Activated CD4-positive, alpha-beta T cell treated with anti-CD3 and anti-CD28 coated beads for 36 hours (primary cell): ENCODE measurements at places on chromosomes 16 and 17. TPM values are rescaled to one million over a fixed set of nuclear protein-coding genes. Genes with fewer than 3 reads are reported as not detected.
A peak's percentile ranks its signal among the peaks of the same experiment; 100 is the strongest.

Gene FOXJ1
- total RNA-seq, result 0.53 TPM

Gene HOXB7
- total RNA-seq, result 0.30 TPM

Gene OR4D1
- 0.27 TPM for total RNA-seq

Gene ABCA8
- total RNA-seq, result not detected

Gene WNT3
- 0.12 TPM for total RNA-seq

Gene MFAP4
- total RNA-seq, result not detected

Gene FAM171A2
- total RNA-seq, result 0.18 TPM

Gene NDUFAB1
- 158 TPM for total RNA-seq

Gene PTX4
- not detected for total RNA-seq

Gene JPH3
- total RNA-seq, result 0.14 TPM

Gene GSG1L
- total RNA-seq, result not detected

Gene CCT6B
- 1.6 TPM for total RNA-seq

Gene RNF112
- total RNA-seq, result 0.26 TPM

Gene JUP
- 0.34 TPM for total RNA-seq

DNA sequence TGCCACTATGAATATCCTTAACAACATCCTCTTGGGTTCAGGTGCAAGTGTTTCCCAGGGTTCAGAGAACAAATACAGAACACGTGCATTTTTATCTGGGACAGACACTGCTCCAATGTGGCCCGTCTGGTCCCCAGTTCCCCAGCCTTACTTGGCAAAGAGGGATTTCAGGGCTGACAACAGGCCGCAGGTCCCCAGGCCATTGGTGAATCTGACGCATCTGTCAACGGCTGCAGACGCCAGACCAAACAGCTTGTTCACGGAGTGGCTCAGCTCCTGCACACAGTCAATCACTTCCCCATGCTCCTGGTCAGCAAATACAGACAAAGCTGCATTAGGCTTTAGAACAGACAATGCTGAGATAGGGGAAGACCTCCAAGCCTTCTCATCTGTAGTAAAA, 36.2 kb downstream of the COG7 start:
- no peak overlapping the region for H3K27ac ChIP-seq
- peaks cover 6% of the 10 kb centered on the region for H3K36me3 ChIP-seq
- no peaks in the 10 kb centered on the region for H3K4me1 ChIP-seq
- no peaks in the 10 kb centered on the region for H3K27me3 ChIP-seq
- H3K4me3 ChIP-seq, result no peak overlapping the region
- DNase-seq, result no peak

DNA sequence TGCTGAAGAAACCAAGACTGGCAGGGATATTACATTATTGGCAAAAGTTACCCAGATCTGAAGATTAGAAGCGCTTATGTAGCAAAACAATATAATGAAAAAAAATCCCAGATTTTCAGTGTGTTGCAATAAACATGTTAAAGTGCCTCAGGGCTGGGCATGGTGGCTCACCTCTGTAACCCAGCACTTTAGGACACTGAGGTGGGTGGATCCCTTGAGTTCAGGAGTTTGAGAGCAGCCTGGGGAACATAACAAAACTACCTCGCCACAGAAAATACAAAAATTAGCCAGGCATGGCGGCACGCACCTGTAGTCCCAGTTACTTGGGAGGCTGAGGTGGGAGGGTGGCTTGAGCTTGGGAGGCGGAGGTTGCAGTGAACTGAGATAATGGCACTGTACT, 6.8 kb downstream of the ZNF207 start:
- H3K4me1 ChIP-seq, result peaks cover 56% of the 10 kb centered on the region
- H3K27me3 ChIP-seq, result no peaks in the 10 kb centered on the region
- no peak for DNase-seq

DNA sequence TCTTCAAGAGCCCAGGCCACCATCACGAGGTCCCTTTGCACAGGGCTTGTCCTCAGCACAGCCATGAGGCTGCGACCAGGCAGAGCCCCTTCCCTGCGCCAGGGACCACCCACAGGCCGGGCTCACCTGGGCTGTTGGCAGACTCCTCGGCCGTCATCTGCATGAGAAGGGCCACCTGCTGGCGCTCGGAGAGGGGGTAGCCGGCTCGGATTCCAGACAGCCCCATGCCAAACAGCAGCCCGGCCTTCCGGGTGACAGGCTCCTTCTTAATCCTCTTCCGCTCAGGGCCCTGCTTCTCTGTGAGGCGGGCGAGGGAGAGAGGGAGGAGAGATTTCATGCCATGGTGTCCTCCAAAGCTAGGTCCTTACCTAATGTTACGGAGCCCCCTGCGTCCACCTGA, 73.4 kb downstream of the ZNF778 start:
- no peaks in the 10 kb centered on the region for H3K27me3 ChIP-seq
- peaks cover 3% of the 10 kb centered on the region for H3K4me1 ChIP-seq
- no peak overlapping the region for H3K4me3 ChIP-seq
- DNase-seq, result no peak

- H3K36me3 ChIP-seq, result peaks cover 17% of the 10 kb centered on the region
- no peaks in the 10 kb centered on the region for H3K27me3 ChIP-seq
- peaks cover 81% of the 10 kb centered on the region for H3K4me1 ChIP-seq
- H3K27ac ChIP-seq, result no peak overlapping the region
- DNase-seq, result no peak
- H3K4me3 ChIP-seq, result no peak overlapping the region
Measured at GRCh38 chr16:74562117-74562516, 44.8 kb downstream of the GLG1 start.

GRCh38 chr17:28078341-28079229, 36.1 kb downstream of the NLK start:
- no peak for DNase-seq
- no peaks in the 10 kb centered on the region for H3K27me3 ChIP-seq
- no peaks in the 10 kb centered on the region for H3K36me3 ChIP-seq
- H3K27ac ChIP-seq, result no peak overlapping the region
- peaks cover 44% of the 10 kb centered on the region for H3K4me1 ChIP-seq
- no peak overlapping the region for H3K4me3 ChIP-seq

DNA sequence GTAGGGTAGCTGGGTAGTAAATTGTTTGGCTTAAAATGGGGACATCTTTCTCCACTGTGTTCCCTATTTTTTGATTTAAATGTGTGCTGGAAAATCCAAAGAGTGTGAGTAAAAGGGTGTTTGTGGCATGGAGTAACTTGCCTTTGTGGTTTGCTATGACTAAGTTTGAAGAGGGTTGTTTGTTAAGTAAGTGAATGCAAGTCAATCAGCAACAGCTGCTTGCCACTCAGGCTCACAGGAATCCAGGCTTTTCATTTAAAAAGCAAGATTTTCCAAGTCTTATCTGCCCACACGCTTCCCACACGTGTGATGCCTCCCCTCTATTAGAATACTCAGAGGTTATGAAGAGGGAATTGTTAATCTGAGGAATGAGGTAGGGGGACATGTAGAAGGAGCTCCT, 847.7 kb upstream of the RBFOX1 start:
- H3K36me3 ChIP-seq, result no peaks in the 10 kb centered on the region
- H3K27ac ChIP-seq, result no peak overlapping the region
- peaks cover 20% of the 10 kb centered on the region for H3K27me3 ChIP-seq
- no peak for DNase-seq

DNA sequence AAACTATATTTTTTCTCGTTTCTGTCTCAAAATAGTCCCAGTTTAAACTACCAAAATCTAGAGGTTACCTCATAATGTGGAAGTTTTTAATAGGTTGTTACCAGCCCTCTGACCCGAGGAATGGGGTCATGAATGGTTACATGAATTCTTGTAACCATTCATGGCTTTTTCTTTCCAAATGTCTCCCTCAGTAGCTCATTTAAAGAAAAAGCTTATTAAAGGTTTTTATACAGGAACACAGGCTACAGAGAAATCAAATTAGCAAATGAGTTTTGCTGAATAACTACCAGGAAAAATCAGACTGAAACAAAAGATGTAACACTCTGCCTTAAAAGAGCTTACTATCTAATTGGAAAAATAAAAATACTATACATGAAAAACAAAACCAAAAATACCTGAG, 63.4 kb downstream of the SMURF2 start:
- H3K27me3 ChIP-seq, result no peaks in the 10 kb centered on the region
- H3K4me3 ChIP-seq, result peak overlapping the region; percentile 68
- peak overlapping the region; percentile 74 for H3K27ac ChIP-seq
- DNase-seq, result no peak
- H3K4me1 ChIP-seq, result peaks cover 37% of the 10 kb centered on the region
- H3K36me3 ChIP-seq, result peaks cover 8% of the 10 kb centered on the region

DNA sequence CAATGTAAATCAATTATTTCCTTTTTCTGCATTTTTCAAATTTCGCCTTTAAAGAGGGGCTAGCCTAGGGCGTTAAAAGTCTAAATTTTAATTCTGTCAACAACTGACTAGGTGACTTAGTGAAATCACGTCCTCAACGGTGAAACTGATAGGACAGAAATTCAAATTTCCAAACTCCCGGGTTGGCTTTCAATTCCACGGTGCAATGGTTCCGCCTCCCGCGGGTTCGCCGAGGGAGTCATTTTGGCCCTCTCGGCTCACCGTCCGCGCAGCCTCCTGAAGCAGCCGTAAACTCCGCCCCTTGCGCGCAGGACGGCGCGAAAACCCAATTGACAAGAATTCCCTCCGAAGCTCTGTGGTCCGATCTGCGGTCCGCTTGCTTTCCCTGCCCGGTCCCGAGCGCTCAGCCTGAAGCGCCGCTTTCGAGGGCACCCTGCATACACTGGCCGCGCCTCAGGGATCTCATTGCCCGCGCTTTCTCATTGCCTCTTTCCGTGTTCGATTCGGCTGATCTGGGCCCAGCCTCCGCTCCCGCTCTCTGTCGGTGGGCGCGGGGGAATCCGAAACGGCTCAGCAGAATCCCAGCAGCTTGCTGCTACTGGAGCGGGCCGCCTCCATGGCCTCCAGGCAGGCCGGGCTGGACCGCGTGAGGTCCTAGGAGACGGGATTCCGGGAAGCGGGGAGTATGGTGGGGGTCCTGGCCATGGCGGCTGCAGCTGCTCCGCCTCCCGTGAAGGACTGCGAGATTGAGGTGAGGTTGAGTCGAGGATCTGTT, at the start of gene ATAD5:
TSS of gene ATAD5 (plus strand) at position 304 of the 775 bp plus-strand sequence. CDS start at position 686, 382 bp downstream.
- H3K27me3 ChIP-seq, result no peaks in the 10 kb centered on the region
- H3K27ac ChIP-seq, result peak within 1 kb of the TSS; percentile 94
- peak; percentile 94 for DNase-seq
- peaks cover 31% of the 10 kb centered on the region for H3K4me1 ChIP-seq
- H3K4me3 ChIP-seq, result peak within 1 kb of the TSS; percentile 99

GRCh38 chr17:68711858-68712257, 110.7 kb upstream of the FAM20A start:
- no peak overlapping the region for H3K4me3 ChIP-seq
- no peak for DNase-seq
- no peaks in the 10 kb centered on the region for H3K4me1 ChIP-seq
- H3K36me3 ChIP-seq, result no peaks in the 10 kb centered on the region
- H3K27me3 ChIP-seq, result peaks cover 17% of the 10 kb centered on the region

- H3K4me3 ChIP-seq, result no peak overlapping the region
- no peak for DNase-seq
- H3K4me1 ChIP-seq, result no peaks in the 10 kb centered on the region
Measured at GRCh38 chr16:13519871-13520270, 400.1 kb upstream of the ERCC4 start.

DNA sequence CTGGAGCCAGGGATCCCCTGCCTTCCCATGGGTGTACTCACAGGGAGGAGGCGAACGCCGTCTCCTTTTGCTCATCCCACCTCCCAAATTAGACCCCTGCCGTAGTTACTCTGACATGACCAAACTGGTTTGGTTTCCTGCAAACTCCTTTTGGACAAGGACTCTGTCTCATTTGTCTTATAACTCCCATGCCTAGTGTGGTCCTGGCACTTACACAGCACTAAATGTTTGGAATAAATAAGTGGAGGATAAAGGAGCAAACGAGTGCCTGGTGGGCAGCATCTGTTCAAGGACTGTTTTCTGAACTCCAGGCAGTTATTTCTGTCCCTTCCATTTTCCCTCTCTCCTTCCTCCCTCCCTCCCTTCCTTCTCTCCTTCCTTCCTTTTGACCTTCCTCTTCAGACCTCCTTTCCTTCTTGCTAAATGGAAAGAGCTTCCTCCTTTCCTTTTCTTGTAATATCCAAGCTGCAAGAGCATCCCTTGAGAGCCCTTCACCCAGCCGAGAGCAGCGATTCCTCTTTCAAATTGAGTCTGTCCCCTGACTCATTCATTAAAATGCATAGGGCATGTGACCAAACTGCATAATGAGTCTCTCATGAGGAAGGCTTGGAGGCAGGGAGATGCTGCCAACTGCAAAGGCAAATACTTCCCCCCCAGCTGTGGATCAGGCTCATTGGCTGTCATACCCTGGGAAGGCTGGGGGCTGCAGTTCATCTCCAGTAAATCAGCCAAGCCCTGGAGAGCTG, 36.8 kb downstream of the CHD9 start:
- H3K27me3 ChIP-seq, result peaks cover 3% of the 10 kb centered on the region
- H3K36me3 ChIP-seq, result no peaks in the 10 kb centered on the region
- H3K27ac ChIP-seq, result peak overlapping the region; percentile 56
- peaks cover 25% of the 10 kb centered on the region for H3K4me1 ChIP-seq
- peak; percentile 47 for DNase-seq
- no peak overlapping the region for H3K4me3 ChIP-seq

GRCh38 chr17:76878568-76878967, 10.4 kb downstream of the MGAT5B start:
- no peak overlapping the region for H3K27ac ChIP-seq
- H3K4me3 ChIP-seq, result no peak overlapping the region
- peaks cover 2% of the 10 kb centered on the region for H3K36me3 ChIP-seq
- H3K27me3 ChIP-seq, result no peaks in the 10 kb centered on the region

DNA sequence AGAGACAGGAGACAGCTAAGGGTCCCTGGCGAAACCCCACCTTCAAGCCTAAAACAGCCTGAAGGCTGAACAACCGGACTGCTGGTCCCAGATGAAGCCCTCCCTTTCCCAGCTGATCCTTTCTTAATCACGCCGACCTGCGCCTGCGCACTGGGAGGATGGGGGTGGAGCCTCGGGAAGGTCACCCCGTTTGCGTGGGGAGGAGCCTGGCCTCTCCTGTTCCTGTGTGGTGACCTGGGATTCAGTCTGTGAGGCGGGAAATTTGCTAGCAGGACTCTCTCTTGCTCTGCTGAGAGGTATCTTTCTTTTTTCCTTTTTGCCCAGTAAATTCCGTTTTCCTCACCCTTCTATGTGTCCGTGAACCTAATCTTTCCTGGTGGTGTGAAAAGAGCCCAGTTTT, 9.6 kb downstream of the FAM20A start:
- H3K27me3 ChIP-seq, result peaks cover 21% of the 10 kb centered on the region
- peak; percentile 28 for DNase-seq
- no peak overlapping the region for H3K27ac ChIP-seq
- H3K4me3 ChIP-seq, result no peak overlapping the region
- no peaks in the 10 kb centered on the region for H3K36me3 ChIP-seq

- H3K4me3 ChIP-seq, result no peak overlapping the region
- peaks cover 25% of the 10 kb centered on the region for H3K27me3 ChIP-seq
- H3K4me1 ChIP-seq, result no peaks in the 10 kb centered on the region
- no peaks in the 10 kb centered on the region for H3K36me3 ChIP-seq
Measured at GRCh38 chr17:15157051-15157450, 108.1 kb downstream of the PMP22 start.

- H3K36me3 ChIP-seq, result no peaks in the 10 kb centered on the region
- no peak for DNase-seq
- no peak overlapping the region for H3K4me3 ChIP-seq
- H3K27me3 ChIP-seq, result no peaks in the 10 kb centered on the region
Measured at GRCh38 chr16:19746561-19746960, 28.5 kb downstream of the IQCK start.

- no peak overlapping the region for H3K4me3 ChIP-seq
- no peaks in the 10 kb centered on the region for H3K27me3 ChIP-seq
- H3K4me1 ChIP-seq, result no peaks in the 10 kb centered on the region
Measured at GRCh38 chr17:45098869-45099616, 33.3 kb downstream of the PLCD3 start.

GRCh38 chr16:87326151-87326571, 9.0 kb upstream of the C16orf95 start:
- no peak for DNase-seq
- H3K4me3 ChIP-seq, result no peak overlapping the region
- H3K4me1 ChIP-seq, result no peaks in the 10 kb centered on the region
